ENCODE measurements at places on chromosomes 3 and 15.

DNA sequence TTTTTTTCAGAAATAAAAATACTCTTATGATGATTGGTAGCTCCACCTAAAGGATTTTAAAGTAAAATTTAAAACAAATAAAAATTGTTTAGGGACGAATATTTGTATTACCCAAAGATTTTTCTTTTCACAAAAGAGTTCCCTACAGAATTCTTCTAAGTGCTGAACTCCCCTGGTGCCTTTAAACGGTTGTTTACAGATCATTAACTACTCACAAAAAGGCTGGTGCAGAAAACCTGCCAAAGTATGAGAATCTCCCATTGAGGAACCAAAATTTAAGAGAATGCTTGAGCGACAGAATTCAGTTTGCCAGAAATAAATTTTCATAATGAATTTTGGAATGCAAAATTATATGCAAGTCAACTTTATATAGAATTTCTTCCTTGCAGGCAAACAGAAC is 497.8 kb upstream of the NR2F2 start:
- no peak for DNase-seq

DNA sequence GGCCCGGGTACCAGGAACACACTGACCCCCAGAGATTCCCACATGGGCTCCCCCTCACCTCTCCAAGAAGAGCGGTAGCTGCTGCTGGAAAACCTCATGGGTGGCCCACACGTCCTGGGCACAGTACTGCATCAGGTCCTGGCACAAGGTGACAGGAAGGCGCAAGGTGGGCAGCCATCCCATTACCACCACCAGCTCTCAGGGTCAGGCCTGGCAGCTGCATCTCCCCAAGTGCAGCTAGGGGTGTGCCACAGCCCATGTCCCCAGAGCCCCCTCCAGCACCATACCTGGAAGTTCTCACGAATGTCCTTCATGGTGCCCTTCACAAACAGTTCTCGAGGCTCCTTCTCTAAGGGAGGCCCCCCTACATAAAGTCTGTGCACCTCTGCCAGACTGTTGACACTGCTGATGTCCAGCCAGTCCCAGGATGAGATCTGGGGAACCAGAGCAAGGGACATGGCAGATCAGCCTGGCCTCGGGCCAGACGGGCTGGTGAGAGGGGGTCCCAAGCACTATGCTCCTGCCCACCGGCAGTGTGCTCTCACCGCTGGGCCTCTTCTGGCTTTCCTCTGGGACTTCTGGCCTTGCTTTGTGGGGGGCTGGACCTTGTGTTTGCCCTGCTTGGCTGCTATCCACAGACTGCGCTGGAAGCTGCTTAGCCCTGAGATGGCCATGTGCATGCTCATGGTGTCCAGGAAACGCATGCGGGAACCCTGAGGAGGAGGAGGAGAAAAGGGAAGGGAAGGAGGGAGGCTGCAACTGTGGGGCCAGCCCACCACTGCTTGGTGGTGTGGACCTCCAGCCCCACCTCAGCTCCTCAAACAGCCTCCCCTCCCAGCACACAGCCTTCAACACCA is 6.0 kb downstream of the POLG start:
- DNase-seq, result no peak

DNA sequence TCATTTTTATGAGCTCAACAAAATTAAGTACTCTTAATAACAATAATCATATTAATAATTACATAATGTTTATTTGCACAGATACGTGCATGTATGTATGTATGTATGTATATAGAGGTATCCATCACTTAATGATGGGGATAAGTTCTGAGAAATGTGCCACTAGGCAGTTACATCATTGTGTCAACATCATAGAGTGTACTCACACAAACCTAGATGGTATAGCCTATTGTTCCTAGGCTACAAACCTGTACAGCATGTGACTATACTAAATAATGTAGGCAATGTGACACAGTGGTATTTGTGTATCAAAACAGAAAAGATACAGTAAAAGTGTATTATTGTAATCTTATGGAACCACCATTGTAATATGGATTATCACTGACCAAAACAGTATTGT is 874.7 kb upstream of the GBE1 start:
- no peak for DNase-seq

DNA sequence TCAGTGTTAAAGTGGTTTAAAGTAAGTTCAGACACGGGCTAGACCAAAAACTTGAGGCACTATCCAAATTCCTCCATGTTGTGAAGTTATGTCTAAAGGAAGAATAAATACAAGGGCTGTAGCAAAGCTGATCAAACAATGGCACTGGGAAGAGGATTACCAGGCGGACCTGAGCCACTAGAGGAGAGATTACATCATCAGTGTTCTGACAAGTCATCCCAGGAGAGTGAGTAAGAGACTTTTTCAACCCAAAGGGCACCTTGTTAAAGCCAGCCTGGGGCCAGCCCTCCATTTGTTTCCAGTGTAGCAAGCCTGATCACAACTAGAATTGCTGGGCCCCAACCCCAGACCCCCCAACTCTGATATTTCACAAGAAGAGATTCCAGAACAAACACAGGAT is 166.9 kb downstream of the DCLK3 start:
- peak; percentile 16 for DNase-seq

DNA sequence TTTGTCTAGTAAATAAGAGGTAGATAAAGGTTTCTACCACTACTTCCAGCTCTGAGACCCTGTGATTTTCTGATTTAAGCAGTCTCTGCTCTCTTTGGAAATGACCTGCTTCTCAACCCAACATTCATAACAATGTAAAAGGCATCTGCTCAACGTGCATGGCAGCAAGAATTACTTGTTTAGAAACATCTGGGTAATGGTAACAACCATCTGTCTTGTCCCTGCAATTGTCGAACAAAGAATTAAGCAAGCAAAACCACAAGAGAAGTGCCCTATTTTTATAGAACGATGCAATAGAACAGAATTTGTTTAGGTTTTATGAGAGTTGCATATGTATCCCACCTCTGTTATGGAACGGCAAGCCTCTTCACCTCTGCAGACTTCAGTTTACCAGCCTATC is 7.1 kb upstream of the FSIP1 start:
- DNase-seq, result no peak

DNA sequence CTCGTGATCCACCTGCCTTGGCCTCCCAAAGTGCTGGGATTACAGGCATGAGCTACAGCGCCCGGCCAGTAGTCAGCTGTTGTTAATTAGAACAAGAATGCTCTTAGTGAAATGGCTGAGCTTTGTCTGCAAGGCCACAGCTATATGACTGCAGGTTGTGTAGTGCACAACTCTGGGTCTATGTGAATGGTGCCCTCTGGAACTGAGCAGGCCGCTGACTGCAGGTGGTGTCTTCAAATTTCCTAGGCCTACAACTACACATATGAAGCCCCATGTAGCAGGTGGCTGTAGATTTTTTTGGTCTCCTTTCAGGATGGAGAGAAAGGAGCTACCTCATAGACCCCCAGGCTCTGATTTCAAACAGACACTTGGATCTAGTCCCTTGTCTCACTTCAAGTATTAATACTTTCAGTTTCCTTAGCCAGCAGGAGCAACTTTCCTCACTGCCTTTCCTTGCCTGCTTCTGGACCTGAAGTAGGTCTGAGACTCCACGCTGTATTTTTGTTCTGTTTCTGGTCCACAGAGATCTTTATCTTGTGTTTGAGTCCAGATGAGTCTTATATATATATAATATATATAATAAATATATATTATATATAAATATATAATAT is 86.9 kb downstream of the C3orf80 start:
- no peak for DNase-seq

- DNase-seq, result no peak
Measured at GRCh38 chr15:99929266-99929665, 196.0 kb upstream of the LYSMD4 start.

DNA sequence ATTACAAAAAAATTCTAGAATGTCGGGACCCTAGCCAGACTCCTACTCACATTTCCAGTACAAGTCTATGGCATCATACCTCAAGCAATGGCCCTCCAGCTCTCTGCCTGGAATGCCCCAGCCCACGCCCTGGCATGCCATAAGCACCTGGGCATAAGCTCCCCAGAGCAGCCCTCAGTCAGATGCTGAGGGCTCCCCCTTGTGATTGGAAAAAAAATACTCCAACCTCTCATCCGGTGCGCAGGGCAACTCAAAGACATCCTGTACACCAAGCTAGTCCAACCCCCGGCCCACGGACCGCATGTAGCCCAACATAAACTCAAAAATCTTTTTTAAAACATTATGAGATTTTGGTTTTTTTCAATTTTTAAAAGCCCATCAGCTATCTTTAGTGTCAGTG is 115.4 kb downstream of the NEK10 start:
- DNase-seq, result peak; percentile 36

DNA sequence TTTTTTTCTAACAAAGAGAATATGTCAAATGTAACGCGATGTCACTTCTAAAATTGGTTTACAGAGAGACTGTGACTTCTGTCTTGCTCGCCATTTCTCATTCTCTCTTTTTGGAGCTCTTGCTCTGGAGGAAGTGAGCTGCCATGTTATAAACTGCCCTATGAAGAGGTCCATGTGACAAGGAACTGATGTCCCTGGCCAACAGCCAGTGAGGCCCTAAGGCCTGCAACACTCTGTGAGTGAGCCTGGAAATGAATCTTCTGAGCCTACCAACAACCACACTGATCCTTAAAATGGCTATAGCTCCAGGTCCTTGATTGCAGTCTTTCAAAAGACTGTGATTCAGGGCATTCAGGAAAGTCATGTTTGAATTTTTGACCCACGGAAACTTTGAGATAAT is 49.9 kb downstream of the NMD3 start:
- no peak for DNase-seq

GRCh38 chr15:57224664-57225063 is 151.6 kb upstream of the CGNL1 start:
- DNase-seq, result peak; percentile 75

DNA sequence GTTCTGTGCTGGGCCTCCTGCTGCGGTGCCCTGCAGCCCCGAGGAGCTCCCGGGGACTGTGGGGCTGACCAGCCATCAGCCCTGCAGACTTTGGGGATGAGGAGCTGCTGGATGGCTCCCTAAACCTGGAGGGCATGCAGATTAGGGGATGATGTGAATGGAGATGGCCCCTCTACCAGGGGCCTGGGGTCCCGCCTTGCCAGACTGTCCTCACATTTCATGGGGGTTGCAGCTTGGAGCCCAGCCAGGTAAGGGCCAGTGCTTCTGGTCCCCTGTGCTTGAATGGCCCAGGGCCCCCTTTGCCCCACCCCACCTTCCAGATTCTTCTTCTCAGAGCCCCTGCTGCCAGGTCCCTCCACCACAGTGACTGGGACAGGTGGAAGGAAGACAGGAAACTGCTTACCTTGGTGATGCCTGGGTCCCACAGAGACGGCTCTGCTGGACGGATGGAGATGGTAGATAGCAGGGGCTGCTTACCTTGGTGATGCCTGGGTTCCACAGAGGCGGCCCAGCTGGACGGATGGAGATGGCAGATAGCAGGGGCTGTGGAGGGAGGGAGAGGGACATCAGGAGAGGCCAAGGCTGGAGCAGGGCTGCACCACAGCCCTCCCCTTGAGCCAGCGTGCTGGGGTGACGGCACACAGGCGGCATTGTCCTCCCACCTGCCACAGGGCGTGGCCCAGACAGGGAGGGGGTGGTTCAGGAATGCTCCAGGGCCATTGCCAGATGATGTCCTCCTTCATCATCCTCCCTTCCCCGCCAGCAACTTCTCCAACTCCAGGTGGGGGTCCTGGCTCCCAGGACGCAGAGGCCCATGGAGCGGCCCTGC is at the start of gene SPTBN5:
SPTBN5 (minus strand) TSS at position 632 of the 829 bp plus-strand sequence; CDS start at position 76, 556 bp downstream.
- no peak for DNase-seq

GRCh38 chr15:99210334-99210733 is 39.0 kb downstream of the TTC23 start:
- DNase-seq, result no peak

GRCh38 chr3:107028086-107028485 is 349.2 kb upstream of the CCDC54 start:
- DNase-seq, result no peak

- DNase-seq, result peak; percentile 34
Measured at GRCh38 chr3:18027161-18027939, 284.9 kb upstream of the TBC1D5 start.

GRCh38 chr3:13528217-13528867 is 20.6 kb upstream of the FBLN2 start:
- peak; percentile 40 for DNase-seq

DNA sequence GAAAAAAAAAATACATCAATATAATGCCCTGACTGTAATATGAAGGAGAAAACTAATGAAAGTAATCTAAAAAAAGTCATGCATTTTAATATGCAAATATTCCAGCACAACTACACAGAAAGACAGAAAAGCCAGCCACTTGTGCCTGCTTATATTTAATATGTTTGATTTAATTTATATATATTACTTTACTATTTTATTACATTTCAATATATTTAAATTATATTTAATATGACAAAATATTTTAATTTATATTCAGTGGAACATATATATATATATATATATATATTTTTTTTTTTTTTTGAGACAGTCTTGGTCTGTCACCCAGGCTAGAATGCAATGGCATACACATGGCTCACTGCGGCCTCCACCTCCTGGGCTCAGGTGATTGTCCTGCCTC is 14.1 kb upstream of the SAMD7 start:
- no peak for DNase-seq

DNA sequence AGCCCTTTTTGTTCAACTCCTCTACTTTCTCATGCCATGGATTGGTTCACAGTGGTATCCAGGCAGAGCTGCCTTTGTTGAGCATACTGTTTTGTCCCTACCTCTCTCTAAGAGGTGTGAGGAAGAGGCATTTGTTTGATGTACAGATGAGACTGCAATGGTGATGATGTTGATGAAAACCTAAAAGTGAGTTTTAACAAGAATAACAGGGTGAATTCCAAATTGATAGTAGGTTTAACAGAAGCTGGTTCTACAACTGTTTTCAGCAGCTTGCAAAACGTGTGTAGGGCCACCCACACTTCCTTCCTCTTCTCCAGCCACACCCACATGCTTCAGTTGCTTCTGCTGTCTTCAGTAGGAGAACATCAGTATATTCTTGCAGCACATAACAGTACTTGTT is 10.2 kb downstream of the SNRK start:
- DNase-seq, result no peak

- peak; percentile 32 for DNase-seq
Measured at GRCh38 chr15:69843276-69843899, 254.3 kb downstream of the TLE3 start.

DNA sequence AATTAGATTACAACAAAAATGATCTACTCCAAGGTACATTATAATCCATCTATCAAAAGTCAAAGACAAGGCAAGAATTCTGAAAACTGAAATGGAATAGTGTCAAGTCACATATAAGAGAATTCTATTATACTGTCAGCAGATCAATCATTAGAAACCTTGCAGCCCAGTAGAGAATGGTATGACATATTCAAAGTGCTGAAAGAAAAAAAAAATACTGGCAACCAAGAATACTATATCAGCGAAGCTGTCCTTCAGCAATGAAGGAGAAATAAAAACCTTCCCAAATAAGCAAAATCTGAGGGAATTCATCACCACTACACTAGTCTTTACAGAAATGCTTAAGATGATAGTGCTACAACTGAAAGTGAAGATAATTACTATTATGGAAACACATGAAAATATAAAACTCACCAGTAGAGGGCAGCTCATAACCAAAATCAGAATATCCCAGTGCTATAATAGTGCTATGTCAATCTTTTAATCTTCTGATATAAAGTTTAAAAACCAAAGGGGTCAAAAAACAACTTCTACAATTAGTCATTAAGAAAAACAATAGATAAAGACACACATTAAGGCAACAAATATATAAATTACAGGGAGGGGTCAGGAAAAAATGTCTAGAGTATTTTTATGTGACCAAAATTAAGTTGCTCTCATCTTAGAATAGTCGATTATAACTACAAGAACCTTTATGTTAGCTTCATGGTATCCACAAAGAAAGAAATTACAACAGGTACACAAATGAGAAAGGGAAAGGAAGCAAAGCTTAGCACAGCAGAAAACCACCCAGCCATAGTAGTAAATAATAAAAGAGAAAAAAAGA is 190.7 kb upstream of the CNTN6 start:
- peak; percentile 15 for DNase-seq
